Mammary epithelial cell (primary cell): ENCODE measurements at places on chromosomes 16 and 17. TPM values are rescaled to one million over a fixed set of nuclear protein-coding genes. Genes with fewer than 3 reads are reported as not detected.

CFAP97D1 gene
- 0.03 TPM for polyA plus RNA-seq

ATF7IP2 gene
- polyA plus RNA-seq = 2.3 TPM

GPR142 gene
- polyA plus RNA-seq = not detected

MGAT5B gene
- polyA plus RNA-seq = 1.8 TPM

SEPTIN12 gene
- polyA plus RNA-seq = not detected

ATP2A3 gene
- polyA plus RNA-seq = not detected

P2RX1 gene
- not detected for polyA plus RNA-seq

FMNL1 gene
- 2.0 TPM for polyA plus RNA-seq
